Germinal center (tissue), 1 donor: ENCODE measurements at places on chromosomes 7 and 10.

DNA sequence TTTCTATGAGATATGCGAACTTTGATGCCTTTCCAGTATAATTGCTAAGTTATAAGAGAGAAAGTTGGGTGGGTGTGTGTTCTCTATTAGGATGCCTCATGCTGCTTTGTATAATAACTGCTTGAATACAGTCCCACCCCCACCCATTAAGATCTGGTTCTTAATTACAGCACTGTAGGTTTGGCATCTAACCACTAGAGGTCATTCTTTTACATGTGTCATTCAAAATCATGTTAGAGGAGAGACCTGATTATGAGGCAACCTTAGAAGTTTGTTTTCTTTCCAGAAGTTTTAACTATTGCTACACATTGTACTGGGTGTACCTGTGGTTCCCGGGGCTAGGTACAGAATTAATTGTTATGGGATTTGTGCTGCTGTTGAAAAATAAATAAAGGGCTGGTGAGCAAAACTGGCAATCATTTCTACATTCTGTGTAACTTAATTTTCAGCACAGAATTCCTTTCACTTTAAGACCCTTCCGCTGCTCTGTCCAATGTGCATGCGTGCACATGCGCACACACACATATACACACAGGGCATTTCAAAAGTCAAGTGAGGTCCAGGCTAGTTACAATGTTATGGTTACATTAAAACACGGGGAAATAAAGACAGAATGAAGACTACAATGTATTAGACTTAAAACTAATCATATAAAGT, 1156.3 kb downstream of the SORCS3 start:
- no peak for DNase-seq

DNA sequence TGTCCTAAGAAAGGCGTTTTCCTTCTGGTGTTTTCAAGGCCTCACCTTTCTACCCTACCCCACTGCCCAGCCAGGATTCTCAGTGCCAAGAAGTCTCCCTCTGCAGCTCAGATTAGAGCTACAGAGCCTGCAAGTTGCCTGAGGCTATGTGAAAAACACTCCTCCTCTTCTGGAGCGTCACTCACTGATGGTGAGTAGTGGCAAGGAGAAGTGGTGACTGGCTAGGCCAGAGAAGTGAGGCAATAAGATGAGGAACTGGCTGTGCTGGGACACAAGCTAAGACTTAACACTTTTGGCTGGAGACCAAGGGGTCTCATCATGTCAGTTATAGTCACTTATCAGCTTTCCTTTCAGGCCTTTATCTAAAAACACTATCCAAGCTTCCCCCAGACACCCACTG, 86.7 kb upstream of the PRKAR2B start:
- no peak for DNase-seq

DNA sequence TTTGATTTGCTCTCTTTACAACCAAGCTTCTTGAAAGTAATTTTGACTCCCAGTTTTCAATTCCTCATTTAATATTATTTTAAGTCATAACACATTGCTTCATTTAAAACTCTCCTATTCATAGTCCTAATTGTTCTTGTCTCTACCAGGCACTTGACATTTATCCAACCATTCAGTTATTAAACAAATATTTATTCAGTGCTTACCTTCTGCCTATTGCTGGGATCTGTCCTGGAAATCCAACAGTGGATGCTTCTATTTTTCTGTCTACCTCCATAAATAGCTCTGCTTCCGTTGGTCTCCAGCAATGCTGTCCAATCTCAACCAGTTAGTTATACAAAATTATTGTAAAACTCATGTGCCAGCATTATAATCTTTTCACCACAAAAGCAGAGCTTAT, 615.1 kb downstream of the ZWINT start:
- DNase-seq: no peak

- DNase-seq: no peak
Measured at GRCh38 chr10:69073736-69074364, 14.1 kb upstream of the SRGN start.

DNA sequence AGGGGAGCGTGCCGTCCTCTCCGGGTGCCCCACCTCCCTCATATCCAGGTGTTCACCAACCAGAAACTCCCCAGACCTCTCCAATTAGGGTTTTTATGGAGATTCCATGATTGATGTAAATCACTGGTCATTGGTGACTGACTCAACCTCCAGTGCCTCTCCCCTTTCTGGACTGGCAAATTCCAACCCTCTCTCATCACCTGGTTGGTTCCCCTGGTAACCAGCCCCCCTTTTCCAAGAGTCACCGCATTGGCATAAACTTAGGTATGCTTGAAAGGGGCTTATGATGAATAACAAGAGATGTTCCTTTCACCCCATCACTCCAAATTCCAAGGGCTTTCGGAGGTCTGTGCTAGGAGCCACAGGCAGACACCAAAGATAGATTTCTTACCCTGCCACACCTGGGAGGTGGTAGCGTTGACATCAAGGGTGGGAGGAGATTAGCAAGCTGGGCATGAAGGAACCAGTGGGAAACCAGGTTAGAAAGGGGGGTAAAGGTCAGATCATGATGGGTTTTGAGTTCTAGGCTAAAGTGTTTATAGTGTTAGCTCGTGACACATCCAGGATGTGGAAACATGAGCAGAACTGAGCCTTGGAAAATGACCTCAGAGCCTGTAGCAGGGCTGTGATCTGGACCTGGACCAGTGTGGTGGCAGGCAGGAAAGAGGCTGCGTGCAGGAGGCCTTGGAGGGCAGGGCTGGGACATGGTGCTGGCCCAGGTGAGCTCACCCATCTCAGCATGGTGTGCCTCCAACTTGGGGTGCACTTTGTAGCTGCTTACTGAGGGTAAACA, 45.1 kb downstream of the CAMK1D start:
- no peak for DNase-seq

DNA sequence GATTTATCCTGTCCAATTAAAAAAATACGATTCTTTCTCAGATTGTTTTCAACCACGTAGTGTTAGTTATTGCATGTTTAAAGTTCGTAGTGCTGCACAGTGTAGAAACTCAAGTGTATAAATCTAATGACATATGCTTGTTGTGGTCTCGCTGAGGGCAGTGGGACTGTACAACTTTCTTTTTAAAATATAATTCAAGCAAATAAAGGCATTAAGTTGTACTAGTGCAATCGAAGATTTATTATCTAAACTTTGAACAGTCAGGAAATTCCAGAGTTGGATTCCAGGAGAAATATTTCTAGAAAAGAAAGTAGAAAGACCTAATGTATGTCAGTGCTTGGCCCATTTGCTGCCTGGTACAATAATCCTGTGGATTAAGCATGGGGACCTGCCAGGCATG, 124.1 kb upstream of the HPS1 start:
- no peak for DNase-seq
